ENCODE measurements at places on chromosomes 6 and 20. TPM values are rescaled to one million over a fixed set of nuclear protein-coding genes. Genes with fewer than 3 reads are reported as not detected.
A peak's percentile ranks its signal among the peaks of the same experiment; 100 is the strongest.

GRCh38 chr20:568097-568652 is 24.6 kb upstream of the CSNK2A1 start:
- H3K27me3 ChIP-seq, result peaks cover 41% of the 10 kb centered on the region
- peaks cover 21% of the 10 kb centered on the region for H3K4me1 ChIP-seq
- no peaks in the 10 kb centered on the region for H3K36me3 ChIP-seq
- DNase-seq, result peak; percentile 29
- H3K4me3 ChIP-seq, result no peak overlapping the region

TNFRSF6B gene
- not detected for total RNA-seq

ARMC12 gene
- total RNA-seq, result not detected

CCN5 gene
- total RNA-seq, result not detected

DNA sequence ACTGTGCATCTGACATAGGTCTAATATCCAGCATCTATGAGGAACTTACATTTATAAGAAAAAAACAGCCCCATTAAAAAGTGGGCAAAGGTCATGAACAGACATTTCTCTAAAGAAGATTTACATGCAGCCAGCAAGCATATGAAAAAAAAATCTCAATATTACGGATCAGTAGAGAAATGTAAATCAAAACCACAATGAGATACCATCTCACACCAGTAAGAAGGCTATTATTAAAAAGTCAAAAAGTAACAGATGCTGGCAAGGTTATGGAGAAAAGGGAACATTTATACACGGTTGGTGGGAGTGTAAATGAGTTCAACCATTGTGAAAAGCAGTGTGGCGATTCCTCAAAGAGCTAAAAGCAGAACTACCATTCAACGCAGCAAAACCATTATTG is 13.1 kb downstream of the METTL24 start:
- no peak overlapping the region for H3K27ac ChIP-seq
- no peak overlapping the region for H3K4me3 ChIP-seq
- no peaks in the 10 kb centered on the region for H3K27me3 ChIP-seq
- DNase-seq, result no peak
- no peaks in the 10 kb centered on the region for H3K36me3 ChIP-seq
- H3K4me1 ChIP-seq, result peaks cover 36% of the 10 kb centered on the region

DNA sequence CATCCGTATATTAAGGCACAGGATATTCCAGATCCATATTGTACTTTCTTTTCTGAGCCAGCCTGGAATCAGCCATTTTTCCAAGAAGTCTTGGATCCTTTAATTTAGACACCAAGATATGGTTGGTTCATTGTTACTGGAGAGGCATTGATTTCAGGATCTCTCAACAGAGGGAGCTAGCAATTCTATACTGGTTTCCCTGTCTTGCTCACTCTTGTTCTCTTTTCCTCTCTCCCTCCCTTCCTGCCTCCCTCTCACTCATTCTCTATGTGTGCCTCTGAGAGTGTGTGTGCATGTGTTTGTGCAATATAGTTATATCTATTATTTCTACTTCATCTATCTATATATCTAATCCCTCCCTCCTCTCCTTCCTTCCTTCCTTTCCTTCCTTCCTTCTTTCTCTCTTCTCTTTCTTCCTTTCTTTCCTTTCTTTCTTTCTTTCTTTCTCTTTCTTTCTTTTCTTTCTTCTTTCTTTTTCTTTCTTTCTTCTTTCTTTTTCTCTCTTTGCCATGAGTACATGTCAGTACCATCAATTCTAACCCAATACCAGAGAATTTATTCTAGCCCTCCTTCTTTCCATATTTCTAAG is 299.1 kb downstream of the EPHA7 start:
- no peaks in the 10 kb centered on the region for H3K27me3 ChIP-seq
- no peaks in the 10 kb centered on the region for H3K4me1 ChIP-seq
- H3K27ac ChIP-seq, result no peak overlapping the region

RAB23 gene
- total RNA-seq, result 14.6 TPM

TPBG gene
- total RNA-seq, result 17.7 TPM

SLC17A1 gene
- not detected for total RNA-seq

KCNS1 gene
- not detected for total RNA-seq
